Sigmoid colon (tissue), 7 donors: ENCODE measurements at places on chromosomes 5 and 9. TPM values are rescaled to one million over a fixed set of nuclear protein-coding genes. Genes with fewer than 3 reads are reported as not detected.

Gene NDOR1
- total RNA-seq, result 5.0 TPM

- DNase-seq, result no peak
- H3K27me3 ChIP-seq, result no peaks in the 10 kb centered on the region
- H3K36me3 ChIP-seq, result no peaks in the 10 kb centered on the region
- no peaks in the 10 kb centered on the region for H3K4me1 ChIP-seq
- no peak overlapping the region for H3K4me3 ChIP-seq
Measured at GRCh38 chr5:96546120-96546519, 113.1 kb upstream of the PCSK1 start.

DNA sequence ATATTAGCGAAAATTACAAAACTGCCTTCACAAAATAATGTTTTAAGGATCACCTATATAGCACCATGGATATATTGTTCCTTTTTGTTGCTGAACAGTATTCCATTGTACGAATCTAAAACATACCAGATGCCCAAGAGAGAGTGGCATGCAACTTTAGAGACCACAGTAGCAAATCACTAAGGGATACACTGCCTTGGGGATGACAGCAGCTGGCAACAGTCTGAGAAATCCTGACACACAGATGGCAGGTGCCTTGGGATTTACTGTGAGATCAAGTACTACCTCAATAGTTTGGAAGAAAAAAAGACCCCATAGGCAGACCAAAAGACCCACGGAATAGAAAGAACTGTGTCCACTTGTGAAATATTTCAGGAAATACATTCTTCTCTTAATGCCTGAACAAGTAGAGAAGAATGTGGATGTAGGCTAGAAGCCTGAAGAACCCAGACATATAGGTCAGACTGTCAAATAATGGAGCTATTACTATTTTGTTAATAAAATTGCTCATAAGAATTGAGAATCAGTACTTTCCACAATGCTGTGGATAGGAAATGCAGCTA, 53.4 kb downstream of the PLPP1 start:
- DNase-seq, result no peak
- H3K27me3 ChIP-seq, result no peaks in the 10 kb centered on the region
- H3K27ac ChIP-seq, result no peak overlapping the region
- no peak overlapping the region for H3K4me3 ChIP-seq
- no peaks in the 10 kb centered on the region for H3K36me3 ChIP-seq

- no peaks in the 10 kb centered on the region for H3K27me3 ChIP-seq
- peak; percentile 56 for DNase-seq
- no peak overlapping the region for H3K27ac ChIP-seq
- H3K36me3 ChIP-seq, result no peaks in the 10 kb centered on the region
- H3K4me3 ChIP-seq, result no peak overlapping the region
Measured at GRCh38 chr5:150068071-150068470, 18.3 kb downstream of the CSF1R start.

DNA sequence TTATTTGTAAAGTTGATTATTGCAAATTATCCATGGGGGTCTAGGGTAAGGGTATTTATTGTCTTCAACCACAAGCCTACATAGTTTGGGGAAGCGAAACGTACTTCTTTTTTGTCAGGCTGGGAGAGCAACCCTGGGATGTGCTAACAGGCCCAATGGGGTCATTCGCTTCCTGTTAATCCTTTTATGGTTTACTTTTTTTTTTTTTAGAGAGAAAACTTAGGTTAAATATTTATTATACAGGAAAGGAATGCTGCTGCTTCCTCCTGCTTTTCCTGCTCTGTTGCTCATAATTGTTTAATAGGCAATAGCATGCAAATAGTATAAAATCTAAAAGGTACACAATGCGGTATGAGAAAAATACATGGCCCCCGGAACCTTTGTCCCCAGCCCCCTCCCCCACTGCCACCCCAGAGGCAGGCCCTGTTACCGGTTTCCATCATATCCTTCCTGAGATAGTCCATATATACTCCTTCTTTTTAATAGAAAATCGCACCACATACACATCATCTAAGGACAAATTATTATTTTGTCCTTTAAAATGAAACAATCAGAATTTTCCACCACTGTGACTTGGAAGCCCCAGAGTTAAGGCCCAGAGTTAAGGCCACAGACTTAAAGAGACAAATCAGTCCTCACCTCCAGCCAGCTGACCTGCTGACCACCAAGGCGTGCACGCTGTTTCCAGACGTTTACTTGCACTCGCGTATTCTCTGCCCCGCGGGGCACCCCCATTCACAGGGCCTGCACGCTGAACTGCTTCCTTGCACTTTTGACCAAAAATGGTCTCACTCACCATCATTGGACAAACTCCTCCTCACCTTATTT, 83.9 kb downstream of the NDFIP1 start:
- peak overlapping the region; percentile 74 for H3K27ac ChIP-seq
- no peaks in the 10 kb centered on the region for H3K27me3 ChIP-seq
- DNase-seq, result no peak
- peak overlapping the region; percentile 27 for H3K4me3 ChIP-seq
